ENCODE measurements at places on chromosomes 2 and 18.

DNA sequence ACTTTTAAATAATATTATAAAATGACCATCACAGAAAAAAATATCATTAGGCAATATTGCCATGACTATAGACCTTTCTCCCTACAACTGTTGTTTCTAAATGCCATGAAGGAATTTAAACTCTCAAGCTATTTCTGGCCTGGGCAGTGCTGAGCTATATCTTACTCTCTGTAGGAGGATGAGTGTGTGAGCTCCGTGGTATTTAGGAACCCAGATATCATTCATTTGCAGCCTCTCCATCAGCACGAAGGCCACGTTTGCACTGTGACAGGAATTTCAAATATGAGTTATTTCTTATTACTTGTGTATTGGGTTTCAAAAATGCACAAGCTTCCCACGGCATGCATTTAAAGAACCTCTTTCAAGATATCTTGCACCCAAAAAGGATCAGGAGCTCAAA lies 35.0 kb upstream of the SOX11 start:
- DNase-seq: no peak

DNA sequence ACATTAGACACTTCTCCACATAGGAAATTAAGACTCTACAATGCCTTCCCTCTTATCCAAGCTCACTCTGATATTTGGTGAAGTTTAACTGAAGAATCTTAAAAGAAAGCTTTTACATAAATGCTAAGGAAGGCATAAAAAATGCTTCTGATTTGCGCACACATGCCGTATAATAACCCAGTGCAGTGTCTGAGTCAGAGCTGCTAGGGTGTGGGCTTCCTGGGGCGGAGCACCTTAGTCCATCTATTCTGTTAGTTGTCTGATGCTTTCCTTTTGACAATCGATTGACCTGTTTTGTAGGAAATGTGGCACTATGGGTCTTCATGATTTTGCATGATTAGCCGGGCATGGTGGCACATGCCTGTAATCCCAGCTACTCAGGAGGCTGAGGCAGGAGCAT lies 231.5 kb downstream of the AFF3 start:
- DNase-seq: no peak

DNA sequence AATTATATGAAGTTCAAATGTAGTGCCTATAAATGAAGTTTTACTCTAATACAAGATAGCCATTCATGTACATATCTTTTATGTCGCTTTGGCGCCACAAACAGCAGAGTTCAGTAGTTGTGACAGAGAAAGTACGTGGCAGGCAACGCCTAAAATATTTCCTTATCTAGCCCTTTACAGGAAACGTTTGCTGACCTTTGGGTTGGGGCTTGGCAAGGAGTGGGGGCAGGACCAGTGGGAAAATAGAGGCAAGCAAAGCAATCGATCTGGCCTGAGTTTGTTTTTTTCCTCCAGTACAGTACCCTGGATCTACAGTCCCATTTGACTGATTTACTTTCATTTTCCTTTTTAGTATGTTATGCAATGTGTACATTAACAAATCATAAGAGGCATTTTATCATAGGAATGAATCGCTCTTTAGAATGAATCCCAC lies 13.1 kb downstream of the CCDC68 start:
- no peak for DNase-seq

GRCh38 chr2:237815637-237816036 lies 17.1 kb downstream of the RBM44 start:
- DNase-seq: no peak

DNA sequence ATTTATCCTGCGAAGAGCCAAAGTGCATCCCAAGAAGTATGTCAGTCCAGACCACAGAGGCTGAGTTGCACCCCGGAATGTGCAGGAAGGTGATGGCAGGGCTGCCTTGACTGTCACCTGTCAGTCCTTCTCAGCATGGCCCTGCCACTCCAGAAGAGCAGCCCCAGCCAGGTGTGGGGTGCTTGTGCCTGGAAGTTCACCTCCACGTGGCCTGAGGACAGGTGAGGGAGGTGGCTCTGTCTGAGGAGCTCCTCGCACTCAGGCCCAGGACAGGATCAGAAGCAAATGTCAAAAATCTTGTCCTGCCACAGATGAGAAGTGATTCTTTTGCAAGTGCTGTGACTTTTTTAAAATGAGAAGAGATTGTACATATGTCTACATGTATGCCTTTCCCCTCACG lies 31.4 kb upstream of the B3GNT7 start:
- no peak for DNase-seq

Measured in GM23338 (cell line).